ENCODE measurements at places on chromosomes 1 and 21. TPM values are rescaled to one million over a fixed set of nuclear protein-coding genes. Genes with fewer than 3 reads are reported as not detected.

DNA sequence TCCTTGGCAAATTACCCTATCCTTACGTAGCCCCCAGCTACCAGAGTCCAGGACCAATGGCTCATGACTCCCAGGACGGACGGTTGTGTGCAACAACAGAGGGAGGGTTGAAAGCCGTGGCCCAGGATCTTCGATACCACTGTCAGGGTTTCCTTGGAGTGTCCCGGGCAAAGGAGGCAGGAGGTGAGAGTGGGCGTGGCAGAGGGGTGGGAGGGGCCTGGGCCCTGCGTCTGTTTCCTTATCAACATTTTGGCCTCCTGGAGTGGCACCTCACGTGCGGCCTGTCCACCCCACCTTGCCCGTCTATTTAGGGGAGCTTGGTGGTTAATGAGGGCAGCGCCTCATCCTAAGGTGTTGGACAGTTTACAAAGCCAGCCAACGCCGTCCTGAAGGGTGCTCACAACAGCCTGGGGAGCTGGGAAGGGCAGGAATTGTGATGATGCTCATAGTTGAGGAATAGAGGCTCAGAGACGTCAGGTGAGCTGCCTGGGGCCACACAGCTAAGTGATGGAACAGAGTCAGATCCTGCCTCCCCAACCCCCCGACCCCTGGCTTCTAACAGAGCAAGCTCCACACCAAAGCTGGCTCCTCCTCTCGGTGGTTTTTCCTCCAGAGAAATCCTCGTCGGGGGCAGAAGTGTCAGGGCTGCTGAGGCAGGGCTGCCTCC lies 17.4 kb upstream of the ARHGEF10L start:
- DNase-seq: no peak

- DNase-seq: no peak
Observed at GRCh38 chr21:45504516-45505415, 37.5 kb downstream of the SLC19A1 start.

GRCh38 chr1:10283318-10283984 lies 73.1 kb downstream of the KIF1B start:
- no peak for DNase-seq

DNA sequence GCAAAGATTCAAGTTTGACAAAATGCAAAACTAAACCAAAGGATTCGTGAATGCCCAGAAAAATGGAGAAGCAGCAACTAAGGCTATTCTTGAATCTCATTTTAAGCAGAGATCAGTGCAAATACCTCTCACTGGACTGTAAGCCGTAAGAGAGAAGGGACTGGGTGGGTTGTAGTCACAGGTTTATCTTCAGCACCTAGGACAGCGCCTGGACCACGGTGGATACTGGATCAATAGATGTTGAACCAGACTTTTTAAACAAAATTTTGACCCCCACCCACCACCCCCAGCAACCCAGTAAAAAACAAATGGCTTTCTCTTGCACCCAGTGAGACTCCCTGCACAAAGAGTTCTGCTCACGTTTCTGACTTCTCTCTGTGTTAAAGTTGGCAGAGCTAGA lies 347.1 kb downstream of the AJAP1 start:
- DNase-seq: no peak

GRCh38 chr1:57655161-57655560 lies 231.3 kb upstream of the DAB1 start:
- no peak for DNase-seq

DNA sequence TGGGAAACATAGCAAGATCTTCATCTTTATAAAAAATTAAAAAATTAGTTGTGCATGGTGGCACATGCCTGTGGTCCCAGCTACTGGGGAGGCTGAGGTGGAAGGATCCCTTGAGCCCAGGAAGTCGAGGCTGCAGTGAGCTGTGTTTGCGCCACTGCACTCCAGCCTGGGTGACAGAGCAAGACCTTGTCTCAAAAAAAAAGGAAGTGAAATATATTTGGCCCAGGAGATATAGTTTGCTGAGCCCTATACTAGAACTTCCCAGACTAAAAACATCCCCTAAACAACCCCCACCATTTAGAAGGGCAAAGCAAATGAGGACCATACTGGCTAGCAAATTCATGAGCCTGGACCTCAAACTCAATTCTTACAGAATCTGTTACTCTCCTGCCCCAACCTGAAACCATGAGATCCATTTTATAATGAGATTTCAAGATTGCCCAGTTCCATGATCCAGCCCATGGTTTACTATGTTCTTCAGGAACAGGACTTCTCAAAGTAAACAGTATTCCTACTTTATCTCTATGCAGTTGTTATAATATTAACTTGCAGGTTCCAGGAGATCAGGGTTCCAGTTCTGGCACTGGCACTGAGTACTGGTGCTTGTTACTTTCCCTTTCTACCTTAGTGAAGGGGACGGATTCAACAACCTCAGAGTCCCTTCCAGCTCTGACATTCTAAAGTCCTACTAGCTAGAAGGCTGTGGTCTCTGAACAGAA lies 48.9 kb upstream of the TADA1 start:
- DNase-seq: no peak

DNA sequence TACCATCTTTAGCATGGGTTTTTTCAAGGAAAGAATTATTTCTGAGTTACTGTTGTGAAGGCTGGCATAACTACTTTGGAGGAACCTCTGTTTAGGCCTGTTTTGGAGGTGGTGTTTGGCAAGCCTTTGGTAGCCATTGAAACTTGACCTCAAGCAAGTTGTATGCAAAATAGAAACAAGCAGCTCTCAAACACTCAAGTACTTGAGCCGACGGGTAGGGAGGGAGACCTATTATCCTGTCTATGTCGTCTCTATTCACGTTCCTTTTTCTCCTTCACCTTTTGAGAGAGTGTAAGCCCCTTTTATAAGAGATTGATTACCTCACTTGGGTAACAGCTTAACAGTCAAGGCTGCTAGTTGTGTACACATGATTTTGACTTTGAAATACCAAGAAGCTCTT lies 878.3 kb upstream of the CXADR start:
- DNase-seq: no peak

GRCh38 chr1:25505656-25506385 lies 37.6 kb upstream of the LDLRAP1 start:
- DNase-seq: no peak

- DNase-seq: no peak
Observed at GRCh38 chr1:228530951-228531731, 44.0 kb downstream of the RNF187 start.

GRCh38 chr1:237199026-237199425 lies 157.0 kb downstream of the RYR2 start:
- DNase-seq: no peak

GRCh38 chr1:64856553-64856952 lies 109.8 kb downstream of the JAK1 start:
- DNase-seq: peak; percentile 32

The AGT gene
- 23.8 TPM for polyA plus RNA-seq

The COL9A2 gene
- 5.9 TPM for polyA plus RNA-seq

The MTARC1 gene
- 15.8 TPM for polyA plus RNA-seq

DNA sequence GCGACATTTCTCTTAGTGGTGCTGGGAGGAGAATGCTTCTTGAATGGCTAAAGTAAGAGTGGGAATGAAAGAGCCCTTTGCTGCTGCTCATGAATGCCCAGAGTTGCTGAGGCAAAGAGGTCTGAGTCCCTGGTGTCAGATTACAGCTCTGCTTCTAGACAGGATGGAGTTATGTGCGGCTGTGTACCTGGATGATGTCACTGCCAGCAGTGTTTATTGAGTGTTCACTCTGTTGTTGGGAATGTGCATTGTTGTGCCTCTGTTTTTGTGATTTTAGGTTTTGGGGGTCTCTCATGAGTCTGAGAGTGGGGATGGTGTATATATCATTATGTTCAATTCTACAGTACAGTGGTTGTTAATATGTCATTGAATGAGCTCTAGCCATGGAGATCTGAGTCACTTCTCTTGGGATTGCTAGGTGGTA lies 2.7 kb downstream of the CDC14A start:
- peak; percentile 18 for DNase-seq

The LIPI gene
- polyA plus RNA-seq: not detected

GRCh38 chr21:40208948-40209345 lies 341.7 kb downstream of the PCP4 start:
- DNase-seq: no peak

DNA sequence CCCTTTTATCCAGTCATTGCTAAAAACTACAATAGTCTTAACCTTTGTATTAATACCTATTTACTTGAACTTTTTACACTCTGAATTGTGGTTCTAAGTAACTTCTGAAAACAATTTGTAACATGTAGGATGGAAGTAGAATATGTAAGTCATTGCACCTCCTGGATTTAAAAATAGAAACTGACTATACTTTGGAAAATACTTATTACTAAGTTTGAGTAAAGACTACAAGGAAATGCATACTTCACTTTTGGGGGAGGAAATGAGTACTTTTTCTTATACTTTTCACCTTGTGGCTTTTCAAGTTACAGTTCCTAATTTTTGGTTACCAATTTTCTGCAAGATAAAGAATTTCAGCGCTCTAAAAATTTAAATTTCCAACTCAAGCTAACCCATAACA lies 8.7 kb downstream of the RGS18 start:
- DNase-seq: no peak

The ESRRG gene
- 53.3 TPM for polyA plus RNA-seq

The OSBPL9 gene
- 103 TPM for polyA plus RNA-seq

The OR10Z1 gene
- polyA plus RNA-seq: not detected

The APOBEC4 gene
- not detected for polyA plus RNA-seq

DNA sequence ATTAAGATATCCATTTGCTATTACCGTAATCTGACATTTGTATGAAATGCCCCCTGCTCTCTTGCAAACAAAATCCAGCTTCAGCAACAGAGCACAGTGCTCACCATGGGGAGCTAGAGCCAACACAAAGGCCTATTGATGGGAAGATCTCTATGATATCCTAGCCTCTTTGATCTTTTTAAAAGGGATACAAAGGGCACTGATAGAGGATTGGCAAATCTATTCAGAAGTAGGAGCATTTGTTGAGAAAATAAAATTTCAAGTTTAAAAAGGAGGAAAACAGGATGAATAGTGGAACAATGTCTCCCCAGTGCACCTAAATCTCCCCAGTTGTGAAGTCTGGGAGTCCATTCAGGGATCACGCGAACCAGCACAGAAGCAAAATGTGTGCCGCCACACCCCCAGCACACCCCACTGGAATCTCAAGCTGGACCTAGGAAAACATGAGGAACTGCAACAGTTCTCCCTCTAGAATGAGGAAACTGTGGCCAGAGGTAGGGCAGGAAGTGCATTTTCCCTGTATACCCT lies 32.2 kb downstream of the MRAP start:
- DNase-seq: no peak

The SHISA4 gene
- 22.8 TPM for polyA plus RNA-seq

- DNase-seq: peak; percentile 51
Observed at GRCh38 chr21:42513151-42513984, at the start of gene SLC37A1. Gene SLC37A1 (plus strand): TSS chr21:42513852. CDS start chr21:42518455, 4,603 bp downstream.

DNA sequence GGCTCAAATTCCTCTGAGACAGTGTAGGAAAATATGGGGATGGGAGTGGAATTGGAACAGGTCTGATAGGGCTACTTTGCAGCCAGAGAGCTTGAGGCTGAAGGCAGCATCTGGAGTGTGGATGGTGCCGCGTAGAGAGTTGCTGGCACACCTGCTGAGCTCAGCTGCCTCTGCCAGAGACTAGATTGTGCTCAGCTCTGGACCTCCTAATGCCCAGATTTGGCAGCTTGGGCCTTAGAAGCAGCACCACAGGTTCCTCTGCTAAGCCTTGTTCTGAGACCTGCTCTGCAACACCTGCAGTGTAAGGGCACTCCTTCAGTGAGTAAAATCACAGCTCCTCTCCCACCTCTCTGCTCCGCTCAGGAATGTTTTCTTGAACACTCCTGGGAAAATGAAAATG lies 23.3 kb downstream of the ACOT11 start:
- DNase-seq: peak; percentile 30

- no peak for DNase-seq
Observed at GRCh38 chr1:60664086-60664625, 418.2 kb upstream of the NFIA start.

The CASQ2 gene
- polyA plus RNA-seq: 0.55 TPM

DNA sequence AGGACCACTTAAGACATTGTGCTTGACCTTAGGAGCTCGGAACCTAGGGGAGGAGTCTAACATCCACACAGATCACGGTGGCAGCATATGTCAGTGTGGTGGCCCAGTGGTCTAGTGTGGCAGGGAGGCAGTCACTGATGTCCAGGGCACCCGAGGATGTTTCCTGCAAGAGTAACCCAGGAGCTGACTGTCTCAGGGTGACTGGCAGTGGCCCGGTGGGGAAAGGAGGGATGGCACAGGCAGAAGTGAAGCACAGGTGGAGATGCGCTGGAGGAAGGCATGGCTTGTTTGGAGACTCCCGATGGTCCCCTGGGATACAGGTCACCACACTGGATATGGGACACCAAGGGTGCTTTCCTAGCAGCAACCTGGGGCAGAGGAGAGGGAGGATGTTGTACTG lies 16.3 kb downstream of the CHIT1 start:
- DNase-seq: no peak

The ARF1 gene
- 662 TPM for polyA plus RNA-seq

The TADA1 gene
- 32.3 TPM for polyA plus RNA-seq

GRCh38 chr1:41773842-41774241 lies 144.9 kb downstream of the HIVEP3 start:
- no peak for DNase-seq

The OR2L2 gene
- not detected for polyA plus RNA-seq

DNA sequence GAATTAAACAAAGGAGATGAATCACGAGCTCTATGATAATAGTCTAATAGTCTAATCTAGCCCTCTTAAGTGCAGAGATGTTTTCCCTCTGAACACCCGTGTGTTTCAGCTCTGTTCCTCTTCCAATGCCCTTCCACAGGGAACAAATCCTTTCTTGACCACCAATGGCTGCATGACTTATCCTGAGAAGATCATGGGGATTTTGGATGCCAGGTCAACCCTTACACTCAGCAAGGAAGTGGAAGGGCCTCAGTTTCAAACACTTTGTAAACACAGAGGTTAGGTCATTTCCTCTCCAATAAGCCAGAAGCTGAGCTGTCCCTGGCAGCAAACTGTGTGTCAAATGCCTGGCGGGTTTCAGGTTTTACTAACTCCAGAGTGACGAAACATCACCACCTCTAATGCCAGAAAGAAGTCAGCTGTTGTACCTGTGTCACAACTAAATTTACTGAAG lies 200.0 kb downstream of the GABPA start:
- no peak for DNase-seq

DNA sequence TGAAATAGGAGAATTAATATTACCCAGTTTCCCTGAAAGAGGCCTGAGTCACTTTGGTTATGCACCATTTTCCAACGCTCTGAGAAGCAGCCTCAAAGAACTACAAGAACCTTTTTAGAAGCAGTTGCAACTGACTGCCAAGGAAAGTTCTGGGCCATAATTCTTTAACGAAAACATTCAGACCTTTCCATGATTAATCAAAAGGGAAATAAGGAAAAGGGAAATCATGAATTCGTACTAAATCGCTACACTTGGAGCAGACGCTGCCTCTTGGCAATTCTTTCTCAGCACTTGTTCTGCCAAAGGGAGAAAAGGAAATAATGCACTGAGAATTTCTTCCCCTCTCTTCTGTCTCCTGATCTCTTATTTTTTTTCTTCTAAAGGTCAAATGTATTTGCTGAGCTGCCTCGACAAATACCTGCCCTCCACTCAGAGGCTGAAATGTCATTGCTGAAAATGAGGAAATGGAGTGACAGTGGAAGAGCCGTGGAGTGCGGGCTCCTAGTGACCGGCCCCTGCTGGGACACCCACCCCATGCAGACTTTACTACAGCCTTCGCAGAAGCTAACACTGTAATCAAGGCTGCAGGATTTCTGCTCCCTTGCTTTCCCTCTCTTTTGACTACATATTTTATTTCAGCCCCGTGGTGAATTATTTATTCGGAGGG lies 67.9 kb upstream of the GALNT2 start:
- no peak for DNase-seq
